Eye (tissue), 1 donor: ENCODE measurements at places on chromosomes 6 and 20.
A peak's percentile ranks its signal among the peaks of the same experiment; 100 is the strongest.

GRCh38 chr6:872570-873125, 179.7 kb upstream of the EXOC2 start:
- no peak for DNase-seq

- no peak for DNase-seq
Measured at GRCh38 chr6:13538600-13538999, 35.8 kb upstream of the SIRT5 start.

- DNase-seq, result no peak
Measured at GRCh38 chr20:4076033-4076432, 60.7 kb upstream of the RNF24 start.

- DNase-seq, result peak; percentile 84
Measured at GRCh38 chr6:68778356-68779020, 143.4 kb downstream of the ADGRB3 start.

GRCh38 chr6:82507112-82507511, 143.5 kb downstream of the TPBG start:
- no peak for DNase-seq

GRCh38 chr6:74100719-74101287, 404.8 kb downstream of the CD109 start:
- no peak for DNase-seq

- no peak for DNase-seq
Measured at GRCh38 chr6:120903836-120904235, 430.4 kb downstream of the TBC1D32 start.

DNA sequence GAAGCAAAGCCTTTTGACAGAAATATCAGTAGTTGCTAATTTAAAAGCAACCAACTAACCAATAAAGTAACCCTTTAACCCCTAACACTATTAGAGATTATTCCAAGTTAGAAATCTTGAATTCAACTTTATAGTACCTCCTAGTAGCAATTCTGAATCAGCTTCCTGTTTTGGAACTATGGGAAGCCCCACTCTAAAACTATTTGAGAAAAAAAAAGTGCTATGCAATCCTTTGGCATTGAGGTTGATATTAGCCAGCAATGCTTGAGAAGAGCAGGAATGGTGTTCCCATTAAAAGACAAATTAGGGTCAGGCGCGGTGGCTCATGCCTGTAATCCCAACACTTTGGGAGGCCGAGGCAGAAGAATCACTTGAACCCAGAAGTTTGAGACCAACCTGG, 306.2 kb upstream of the ZFP64 start:
- no peak for DNase-seq

GRCh38 chr6:165468340-165469235, 159.2 kb upstream of the C6orf118 start:
- DNase-seq, result no peak

DNA sequence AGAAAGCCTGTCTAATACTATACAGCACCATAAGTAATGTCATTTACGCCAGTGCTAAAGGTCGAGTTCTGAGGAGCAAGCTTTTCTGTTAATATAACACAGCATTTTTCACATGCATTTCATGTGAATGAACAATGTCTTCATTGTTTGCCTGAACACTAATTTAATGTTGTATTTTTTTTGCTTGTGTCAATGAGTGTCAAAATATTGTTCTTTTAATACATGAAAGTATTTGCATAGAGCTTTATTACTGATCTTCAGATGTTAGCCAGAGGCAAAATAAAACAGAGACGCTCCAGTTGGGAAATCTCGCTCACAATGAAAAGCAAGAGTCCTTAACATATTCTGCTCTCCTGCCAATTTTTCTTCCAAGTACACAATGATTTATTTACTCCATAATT, 151.8 kb downstream of the FOXC1 start:
- no peak for DNase-seq

- peak; percentile 91 for DNase-seq
Measured at GRCh38 chr6:17584241-17584803, 15.8 kb upstream of the FAM8A1 start.

DNA sequence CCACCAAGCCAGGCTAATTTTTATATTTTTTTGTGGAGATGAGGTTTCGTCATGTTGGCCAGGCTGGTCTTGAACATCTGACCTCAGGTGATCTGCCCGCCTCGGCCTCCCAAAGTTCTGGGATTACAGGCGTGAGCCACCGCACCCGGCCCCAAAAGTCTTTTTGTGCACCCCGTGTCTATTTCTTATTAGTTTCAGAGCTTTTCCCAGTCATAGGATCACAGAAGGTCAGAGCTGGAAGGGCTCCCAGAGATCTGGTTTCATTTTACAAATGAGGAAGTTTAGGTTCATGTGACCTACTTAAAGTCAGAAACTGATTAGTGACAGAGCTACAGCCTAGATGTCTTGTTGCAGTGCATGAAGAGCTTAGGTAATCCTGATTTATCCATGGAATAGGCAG, 1.6 kb upstream of the OGFRL1 start:
- no peak for DNase-seq

- DNase-seq, result no peak
Measured at GRCh38 chr6:88881451-88881850, 82.0 kb downstream of the RNGTT start.

- no peak for DNase-seq
Measured at GRCh38 chr20:49697071-49697470, 16.6 kb downstream of the B4GALT5 start.

DNA sequence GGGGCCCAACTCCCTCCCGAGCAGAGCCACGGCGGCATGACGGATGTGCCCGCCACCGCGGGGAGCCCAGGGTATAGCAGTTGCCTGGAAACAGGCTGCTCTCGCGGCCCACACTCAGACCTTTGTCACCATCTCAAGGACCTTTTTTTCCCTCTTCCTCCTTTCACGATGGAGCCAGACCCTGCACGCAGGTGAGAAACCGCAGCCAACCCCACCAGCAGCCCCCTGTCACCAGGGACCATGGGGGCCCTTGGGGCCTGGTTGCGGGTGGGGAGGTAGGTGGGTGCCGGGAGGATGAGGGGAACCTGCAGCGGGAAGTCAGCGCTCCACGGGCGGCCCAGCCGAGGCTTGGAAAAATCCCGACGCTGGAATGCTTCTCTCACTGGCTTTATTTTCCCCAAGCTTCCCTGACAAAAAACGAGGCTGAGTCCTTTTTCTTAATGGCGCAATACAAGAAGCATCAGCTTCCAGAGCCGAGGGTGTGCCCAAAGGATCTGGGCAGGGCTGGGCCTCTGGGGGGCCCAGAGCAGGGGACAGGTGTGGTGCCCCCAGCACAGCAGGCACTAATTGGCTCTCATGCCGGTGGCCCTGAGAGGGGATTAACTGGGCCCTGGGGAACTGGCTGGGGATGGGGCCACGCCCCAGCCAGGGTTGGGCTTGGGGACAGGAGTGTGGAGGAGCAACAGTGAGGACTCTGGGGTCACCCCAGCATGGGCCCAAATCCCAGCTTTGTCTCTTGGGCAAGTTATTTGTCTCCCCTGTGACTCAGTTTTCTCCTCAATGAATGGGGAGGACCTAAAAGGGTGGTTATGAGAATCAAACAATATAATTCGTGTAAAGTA, 23.9 kb downstream of the NOL4L start:
- DNase-seq, result peak; percentile 71

- peak; percentile 50 for DNase-seq
Measured at GRCh38 chr20:32481311-32482142, 103.6 kb downstream of the NOL4L start.

- DNase-seq, result no peak
Measured at GRCh38 chr20:43066125-43066524, 123.6 kb downstream of the PTPRT start.

DNA sequence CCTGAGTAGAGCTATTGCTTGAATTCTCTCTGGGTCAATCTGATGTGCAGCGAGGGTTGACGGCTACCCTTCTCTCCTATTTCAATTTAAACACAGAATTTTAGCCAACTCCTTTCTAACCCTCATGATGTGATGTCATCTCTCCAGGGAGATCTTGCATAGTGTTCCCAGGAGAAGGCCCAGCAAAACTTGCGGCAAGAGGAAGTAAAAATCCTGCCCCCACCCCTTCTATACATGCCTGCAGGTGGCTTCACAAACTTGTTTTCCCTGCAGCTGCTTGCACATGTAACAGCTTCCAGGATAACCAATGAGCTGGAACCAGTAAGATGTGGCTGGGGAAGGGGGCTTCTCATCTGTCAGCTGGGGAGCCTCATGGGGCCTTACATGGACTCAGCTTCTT, 169.3 kb upstream of the CDH4 start:
- DNase-seq, result no peak

GRCh38 chr6:45587229-45588060, 209.7 kb upstream of the SUPT3H start:
- DNase-seq, result no peak

DNA sequence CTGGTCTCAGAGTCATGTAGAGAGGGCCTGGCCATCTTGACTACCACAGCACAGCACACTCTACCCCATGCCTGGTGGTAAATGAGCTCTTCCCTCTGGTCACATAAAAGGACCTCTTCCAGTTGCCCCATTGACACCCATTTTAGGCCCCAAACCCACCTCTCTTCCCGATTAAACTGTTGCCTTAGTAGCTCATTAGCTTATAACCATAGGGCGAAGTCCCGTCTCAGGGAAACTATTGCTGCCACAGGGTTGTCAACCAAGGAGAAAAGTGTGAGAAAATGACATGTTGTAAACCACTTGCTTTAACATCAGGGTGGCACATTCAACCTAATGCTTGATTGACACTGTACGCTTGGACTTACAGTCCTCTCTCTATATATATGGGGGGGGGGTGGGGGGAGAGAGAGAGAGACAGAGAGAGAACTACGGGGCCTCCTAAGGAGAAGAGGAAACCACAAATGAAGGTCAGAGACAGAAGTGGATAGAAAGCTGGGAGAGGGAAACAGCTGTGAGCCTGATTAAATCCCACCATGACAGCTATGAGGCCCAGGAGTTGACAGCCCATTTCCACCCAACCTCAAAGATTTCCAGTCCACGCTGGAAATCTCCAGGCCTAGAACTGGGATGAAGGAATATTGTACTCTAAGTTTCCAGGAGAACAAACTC, 14.9 kb upstream of the BTN1A1 start:
- DNase-seq, result no peak

DNA sequence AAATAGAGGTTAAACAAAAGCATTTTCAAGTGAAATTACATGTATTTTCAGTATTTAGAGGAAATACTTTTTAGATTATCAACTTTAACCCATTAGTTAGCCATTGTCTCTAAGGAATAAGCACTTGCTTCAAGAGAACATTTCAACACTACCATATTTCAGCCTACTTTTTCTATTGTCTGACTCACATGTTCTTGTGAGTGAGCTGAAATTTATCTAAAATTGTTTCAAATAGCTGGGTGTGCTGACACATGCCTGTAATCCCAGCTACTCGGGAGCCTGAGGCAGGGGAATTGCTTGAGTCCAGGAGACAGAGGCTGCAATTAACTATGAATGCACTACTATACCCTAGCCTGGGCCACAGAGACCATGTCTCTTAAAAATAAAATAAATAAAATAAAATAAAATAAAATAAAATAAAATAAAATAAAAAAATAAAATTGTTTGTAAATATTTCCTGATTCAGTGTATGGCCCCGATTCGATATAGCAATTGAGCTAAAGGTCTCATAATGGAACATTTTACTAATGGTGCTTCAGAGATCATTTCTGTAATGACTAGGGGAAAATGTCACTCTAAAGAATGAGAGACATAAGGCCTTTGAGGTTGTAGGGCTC, 324.6 kb upstream of the PLCB4 start:
- DNase-seq, result no peak

GRCh38 chr6:89393659-89394058, 18.4 kb downstream of the RRAGD start:
- DNase-seq, result no peak

- DNase-seq, result no peak
Measured at GRCh38 chr6:107179004-107179403, 63.7 kb upstream of the BEND3 start.

GRCh38 chr6:105135056-105135455, 44.8 kb downstream of the POPDC3 start:
- peak; percentile 46 for DNase-seq

DNA sequence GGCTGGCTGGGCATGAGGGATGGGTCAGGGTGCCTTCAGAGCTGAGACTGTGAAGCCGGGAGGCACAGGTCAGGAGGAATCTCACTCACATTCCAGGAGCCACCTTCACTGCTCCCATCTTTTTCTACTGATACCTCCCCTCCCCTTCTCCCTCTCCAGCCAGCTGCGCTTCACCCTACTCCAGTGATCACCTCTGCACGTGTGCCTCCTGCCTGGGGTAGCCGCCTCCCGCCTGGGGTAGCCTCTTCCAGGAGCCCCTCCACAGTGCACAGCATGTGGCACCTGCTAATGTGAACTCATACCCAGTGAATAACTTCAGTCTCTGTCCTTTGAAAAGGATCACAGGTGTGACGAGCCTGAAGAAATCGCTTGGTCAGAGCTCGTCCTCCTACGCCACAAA, 232.6 kb downstream of the TMEM242 start:
- DNase-seq, result no peak

DNA sequence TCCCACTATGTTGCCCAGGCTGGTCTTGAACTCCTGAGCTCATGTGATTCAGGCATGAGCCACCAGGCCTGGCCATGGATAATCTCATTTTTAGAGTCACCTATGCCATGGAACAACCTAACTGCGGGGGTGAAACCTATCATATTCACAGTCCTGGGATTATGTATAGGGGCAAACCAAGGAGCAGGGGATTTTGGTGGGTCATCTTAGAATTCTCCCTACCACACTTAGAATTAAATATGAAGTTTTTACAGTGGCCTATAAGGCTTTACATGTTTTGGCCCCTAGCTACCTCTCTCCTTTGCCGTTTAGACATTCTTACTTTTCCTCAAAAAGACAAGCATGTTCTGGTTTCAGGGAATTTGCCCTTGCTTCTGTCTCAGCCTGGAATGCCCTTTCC, 20.6 kb upstream of the VEGFA start:
- no peak for DNase-seq

DNA sequence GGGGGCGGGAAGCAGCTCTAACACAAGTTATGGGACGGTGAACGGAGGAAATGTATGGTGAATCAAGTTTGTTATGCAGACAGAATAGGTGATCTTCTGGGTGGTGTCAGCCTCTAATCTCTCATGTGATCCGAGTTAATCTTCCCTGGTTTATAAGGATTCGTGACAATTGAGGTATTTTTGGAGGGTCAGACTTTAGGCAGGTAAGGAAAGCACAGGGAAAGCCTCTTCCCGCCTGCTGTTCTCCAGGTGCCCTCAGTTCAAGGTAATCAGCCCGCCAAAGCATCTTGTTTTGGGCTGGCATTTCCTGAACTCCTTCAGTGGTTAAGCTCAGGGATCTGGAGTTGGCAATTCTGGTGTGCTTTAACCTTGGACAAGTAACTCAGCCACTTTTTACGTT, 1.2 kb downstream of the CSTF1 start:
- no peak for DNase-seq

- DNase-seq, result peak; percentile 94
Measured at GRCh38 chr6:83708970-83709747, at the start of gene SNAP91. TSS of gene SNAP91 (minus strand) at chr6:83709101. CDS start at chr6:83707927, 1,174 bp downstream.

- no peak for DNase-seq
Measured at GRCh38 chr6:158762787-158763433, 56.3 kb downstream of the EZR start.

GRCh38 chr6:27140999-27141528, 106.4 kb upstream of the PRSS16 start:
- peak; percentile 52 for DNase-seq
